NCI-H748 treated with DMSO at 0.1 percent for 48 hours (cell line): ENCODE measurements at places on chromosomes 12 and 14.

DNA sequence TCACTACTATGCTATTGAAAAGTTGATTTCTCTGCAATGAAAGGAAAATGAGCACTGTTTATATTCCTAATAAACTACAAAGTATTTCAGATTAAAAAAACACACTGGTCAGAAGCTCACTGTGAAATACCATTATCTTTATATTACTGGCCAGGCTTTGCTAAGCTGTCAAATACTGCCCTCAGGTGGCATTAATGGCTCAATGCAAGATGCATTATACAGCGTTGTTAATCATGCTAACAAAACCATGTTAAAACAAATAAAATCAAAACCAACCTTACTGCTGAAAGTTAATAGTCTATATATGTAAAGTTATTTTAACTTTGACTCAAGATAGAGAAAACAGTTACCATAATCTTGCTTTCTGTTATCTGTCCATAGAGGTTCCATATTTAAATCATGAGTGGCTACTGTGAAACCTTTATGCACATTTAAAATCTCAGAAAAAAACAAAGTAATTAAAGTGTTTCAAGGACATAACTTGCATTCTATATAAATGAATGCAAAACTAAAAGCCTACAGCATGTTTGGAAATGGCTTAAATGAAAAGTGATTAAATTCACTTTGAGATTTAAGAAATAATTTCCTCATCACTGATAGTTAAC is 121.7 kb downstream of the RALGAPA1 start:
- peak; percentile 49 for DNase-seq

DNA sequence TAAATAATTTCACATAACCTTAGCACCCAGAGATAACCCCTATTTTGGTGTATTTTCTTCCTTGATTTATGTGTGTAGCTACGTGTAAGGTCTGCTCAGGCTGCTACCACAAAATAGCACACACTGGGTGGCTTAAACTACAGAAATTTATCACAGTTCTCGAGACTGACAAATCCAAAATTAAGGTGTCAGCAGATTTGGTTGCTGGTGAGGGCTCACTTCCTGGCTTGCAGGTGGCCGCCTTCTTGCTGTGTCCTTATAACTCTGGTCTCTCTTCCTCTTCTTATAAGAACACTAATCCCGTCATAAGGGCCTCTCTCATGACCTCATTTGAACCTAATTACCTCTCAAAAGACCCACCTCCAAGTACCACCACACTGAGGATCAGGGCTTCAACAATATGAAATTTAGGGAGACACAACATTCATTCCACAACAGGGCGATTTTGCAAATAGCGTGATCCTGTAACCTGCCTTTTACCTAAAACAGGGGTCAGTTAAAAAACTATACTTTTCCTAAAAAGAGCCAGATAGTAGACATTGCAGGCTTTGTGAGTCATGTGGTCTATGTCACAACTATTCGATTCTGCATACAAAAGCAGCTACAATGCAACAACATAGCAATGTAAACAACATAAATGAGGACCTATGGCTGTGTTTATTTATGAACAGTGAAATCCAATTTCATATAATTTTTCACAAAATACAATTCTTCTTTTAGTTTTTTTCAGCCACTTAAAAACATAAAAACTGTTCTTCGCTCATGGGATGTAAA is 371.7 kb downstream of the DPF3 start:
- no peak for DNase-seq

- DNase-seq: no peak
Observed at GRCh38 chr12:89750389-89751351, 42.0 kb upstream of the ATP2B1 start.

DNA sequence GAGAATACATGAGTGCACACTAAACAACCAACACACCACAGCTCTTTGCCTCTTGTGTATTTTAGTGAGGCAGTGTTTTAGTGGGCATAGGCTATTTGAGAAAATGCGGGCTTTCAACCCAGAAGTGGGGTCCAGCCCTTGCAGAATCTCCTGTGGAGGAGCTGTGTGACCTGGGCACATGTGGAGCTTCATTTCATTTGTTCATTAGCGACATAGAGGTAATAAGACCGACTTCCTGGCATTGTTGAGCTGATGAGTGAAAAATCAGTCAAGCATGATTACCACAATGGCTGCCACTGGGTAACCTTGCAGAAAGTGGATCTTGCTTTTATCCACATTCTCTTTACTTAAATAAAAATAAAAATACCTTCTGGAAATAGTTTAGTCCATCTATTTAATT is 923.5 kb downstream of the BCL11B start:
- no peak for DNase-seq

- DNase-seq: no peak
Observed at GRCh38 chr12:132807295-132808092, 21.2 kb downstream of the GOLGA3 start.

GRCh38 chr12:93347054-93347785 is 30.5 kb upstream of the NUDT4 start:
- no peak for DNase-seq

GRCh38 chr14:35400648-35401421 is 3.7 kb downstream of the NFKBIA start:
- no peak for DNase-seq

DNA sequence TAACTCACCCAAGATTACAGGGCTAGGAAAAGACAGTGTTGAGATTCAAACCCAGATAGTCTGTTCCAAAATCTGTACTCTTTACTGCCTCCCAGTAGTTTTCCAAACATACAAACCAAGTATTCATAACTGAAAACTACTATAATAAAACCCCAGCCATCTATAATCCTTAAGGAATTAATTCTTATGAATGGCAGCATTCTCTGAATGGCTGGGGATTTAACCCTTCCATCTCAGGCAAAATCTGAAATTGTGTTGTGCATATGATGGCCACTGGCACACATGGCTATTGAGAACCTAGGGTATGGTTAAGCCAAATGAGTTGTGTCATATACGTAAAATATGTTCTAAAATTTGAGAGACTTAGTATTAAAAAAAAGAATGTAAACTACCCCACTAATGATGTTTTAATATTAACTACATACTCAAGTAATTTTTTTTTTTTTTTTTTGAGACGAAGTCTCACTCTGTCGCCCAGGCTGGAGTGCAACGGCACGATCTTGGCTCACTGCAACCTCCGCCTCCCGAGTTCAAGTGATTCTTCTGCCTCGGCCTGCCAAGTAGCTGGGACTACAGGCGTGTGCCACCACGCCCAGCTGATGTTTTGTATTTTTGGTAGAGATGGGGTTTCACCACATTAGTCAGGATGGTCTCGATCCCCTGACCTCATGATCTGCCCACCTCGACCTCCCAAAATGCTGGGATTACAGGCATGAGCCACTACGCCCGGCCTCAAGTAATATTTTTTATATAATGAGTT is 16.7 kb downstream of the PPP1R13B start:
- DNase-seq: no peak

GRCh38 chr14:103871596-103872480 is 24.5 kb upstream of the PPP1R13B start:
- DNase-seq: no peak
